AG20443 (cell line): ENCODE measurements at places on chromosomes 1 and 21.

GRCh38 chr1:61115436-61115835 lies 33.1 kb downstream of the NFIA start:
- no peak for DNase-seq

DNA sequence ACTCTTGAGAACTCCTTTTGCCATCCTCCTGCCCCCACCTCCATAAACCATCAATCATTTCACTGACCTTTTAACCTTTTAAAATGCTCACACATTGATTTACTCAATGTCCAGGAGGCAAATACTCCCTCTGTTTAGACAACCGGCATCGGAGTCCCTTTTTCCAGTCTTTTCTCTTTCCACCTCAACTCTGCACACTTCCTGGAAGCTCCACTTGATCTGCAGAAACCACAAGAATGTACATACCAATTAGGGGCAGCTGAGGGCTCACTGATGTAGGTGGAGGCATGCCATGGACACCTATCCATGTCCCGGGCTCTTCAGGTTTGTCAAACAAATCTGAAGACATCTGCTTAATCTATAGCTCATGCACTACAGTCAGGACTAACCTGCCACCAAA lies 5.3 kb upstream of the AMIGO1 start:
- DNase-seq = no peak

GRCh38 chr1:101316256-101316655 lies 79.4 kb downstream of the S1PR1 start:
- no peak for DNase-seq

DNA sequence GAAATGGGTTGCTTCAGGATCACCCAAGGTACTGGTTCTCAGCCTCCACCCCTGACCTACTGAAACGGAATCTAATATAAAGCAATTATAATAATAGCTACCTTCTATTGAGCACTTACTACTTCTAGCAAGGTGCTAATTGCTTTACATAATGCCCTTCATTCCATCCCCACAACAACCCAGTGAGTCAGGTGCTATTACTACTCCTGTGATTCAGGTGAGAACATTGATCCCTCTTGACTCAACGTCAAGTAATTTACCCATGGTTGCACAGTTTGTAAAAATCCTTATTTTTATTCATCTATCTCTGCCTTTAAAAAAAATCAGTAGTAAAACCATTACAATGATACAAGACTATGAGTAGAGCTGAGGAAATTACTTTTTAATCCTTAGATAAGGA lies 85.2 kb downstream of the UCHL5 start:
- no peak for DNase-seq

GRCh38 chr1:243273945-243274344 lies 18.1 kb downstream of the SDCCAG8 start:
- no peak for DNase-seq

GRCh38 chr1:211415700-211416099 lies 76.3 kb downstream of the RD3 start:
- DNase-seq = no peak
